ENCODE measurements at places on chromosomes 7 and 10.

GRCh38 chr10:114283091-114283490 is 44.0 kb downstream of the VWA2 start:
- DNase-seq: no peak

DNA sequence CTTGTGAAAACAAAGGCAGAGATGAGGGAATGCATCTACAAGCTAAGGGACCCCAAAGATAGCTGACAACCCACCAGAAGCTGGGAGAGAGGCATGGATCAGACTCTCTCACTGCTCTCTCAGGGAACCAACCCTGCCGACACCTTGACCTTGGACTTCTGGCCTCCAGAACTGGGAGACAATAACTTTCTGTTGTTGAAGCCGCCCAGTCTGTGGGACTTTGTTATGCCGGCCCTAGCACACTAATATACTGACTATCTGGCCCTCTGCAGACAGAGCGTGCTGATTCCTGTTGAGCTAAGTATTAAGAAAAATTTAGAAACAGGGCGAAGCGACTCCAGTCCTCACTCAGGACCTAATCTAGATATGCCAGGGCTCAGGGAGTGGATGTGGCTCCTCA is 144.3 kb upstream of the TCF7L2 start:
- DNase-seq: no peak

GRCh38 chr10:24685958-24686540 is 37.6 kb downstream of the ARHGAP21 start:
- no peak for DNase-seq

DNA sequence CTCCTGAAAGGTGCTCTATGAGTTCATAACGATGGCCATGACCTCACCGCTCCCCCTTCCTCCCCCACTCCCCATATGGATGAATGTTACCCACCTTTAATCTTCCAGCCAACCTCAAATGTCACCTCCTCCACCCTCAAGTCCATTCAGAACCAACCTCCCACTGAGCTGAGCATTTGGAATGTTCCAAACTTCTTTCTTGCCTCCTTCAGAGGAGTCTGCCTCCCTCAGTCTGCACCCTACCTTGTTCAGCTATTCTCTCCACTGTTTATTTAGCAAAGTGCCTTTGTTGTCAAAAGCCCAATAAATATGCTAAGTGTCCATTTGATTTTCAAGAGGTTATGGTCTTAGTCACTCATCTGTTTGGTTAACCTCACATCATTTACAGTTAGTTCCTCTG is 22.9 kb upstream of the MTPAP start:
- no peak for DNase-seq

- no peak for DNase-seq
Measured at GRCh38 chr10:129761197-129761972, 202.7 kb downstream of the EBF3 start.

DNA sequence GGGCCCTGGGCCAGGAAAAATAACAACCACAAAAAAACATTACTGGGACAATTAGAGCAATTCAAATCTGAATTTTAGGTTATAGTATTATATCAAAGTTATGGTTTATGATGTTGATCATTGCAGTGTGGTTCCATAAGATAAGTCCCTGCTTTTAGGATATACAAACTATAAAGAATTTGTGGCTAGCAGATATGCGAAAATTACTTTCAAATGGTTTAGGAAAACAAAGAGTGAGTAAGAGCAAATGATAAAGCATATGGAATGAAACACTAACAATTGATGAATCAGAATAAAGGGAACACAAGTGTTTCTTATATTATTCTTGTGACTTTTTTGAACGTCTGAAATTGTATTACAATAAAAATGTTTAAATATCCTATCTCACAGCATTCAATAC is 64.4 kb upstream of the HECTD2 start:
- no peak for DNase-seq

GRCh38 chr7:81648716-81649115 is 121.1 kb downstream of the HGF start:
- no peak for DNase-seq

DNA sequence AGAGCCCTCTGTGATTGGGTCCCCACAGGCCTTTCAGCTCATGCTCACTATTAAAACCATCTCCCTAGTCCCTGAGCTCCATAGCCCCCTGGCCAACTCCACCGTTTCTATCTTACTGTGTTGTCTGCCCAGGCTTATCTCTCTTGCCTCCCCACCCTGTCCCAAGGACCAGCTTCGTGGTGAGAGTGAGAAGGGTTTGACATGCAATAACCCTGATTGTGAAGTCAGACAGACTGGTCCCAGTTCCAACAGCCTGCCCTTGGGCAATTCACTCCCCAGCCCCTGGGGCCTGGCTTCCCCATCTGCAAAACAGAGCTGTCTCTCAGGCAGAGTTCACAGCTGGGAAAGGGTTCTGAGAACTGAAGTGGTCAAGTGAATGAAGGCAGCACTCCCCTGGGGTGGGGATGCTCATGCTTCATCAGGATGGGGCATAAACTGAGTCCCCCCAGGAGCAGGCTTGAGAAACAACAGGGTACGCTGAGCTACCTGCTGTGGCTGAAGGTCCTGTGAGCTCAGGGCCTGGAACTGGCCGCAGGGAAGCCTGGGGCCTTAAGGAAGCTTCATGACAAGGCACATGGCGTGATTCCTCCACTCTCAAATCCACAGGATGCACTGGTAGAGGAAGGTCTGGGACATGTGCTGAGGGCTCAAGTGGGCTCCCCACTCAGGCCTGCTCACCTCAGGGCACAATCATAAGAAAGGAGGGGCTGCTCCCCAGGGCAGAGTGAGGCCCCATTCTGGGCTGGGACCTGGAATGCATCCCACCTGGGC is 1.8 kb upstream of the PPIF start:
- no peak for DNase-seq

GRCh38 chr10:115903207-115903606 is 369.8 kb downstream of the GFRA1 start:
- DNase-seq: no peak

DNA sequence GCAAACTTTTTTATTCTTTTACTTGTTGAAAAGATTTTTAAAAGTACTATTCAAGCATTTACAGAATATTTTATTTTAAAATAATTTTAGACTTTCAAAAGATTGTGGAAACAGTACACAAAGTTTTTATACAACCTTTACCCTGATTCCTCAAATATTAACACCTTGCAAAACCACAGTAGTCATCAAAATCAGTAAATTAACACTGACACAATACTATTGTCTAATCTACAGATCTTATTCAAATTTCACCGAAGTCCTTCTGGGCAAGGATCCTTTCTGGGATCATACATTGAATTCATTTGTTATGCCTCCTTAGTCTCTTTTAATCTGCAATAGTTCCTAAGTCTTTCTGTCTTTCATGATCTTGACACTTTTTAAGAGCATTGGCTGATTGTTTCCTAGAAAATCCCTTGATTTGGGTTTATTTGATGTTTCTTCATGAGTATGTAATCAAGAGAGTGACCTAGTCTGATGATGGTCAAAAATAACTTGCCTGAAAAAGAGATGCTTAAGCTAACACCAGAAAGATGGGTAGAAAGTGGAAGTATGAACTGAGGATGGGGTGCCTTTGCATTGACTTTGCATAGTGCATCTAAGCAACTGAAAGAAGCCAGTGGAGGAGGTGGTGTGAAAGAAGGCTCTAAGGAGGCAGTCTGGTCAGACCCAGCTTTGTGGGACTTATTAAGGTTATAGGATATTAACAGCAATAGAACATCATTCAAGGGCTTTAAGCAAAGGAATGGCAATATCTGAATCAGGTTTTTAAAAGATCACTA is 9.7 kb downstream of the STAMBPL1 start:
- no peak for DNase-seq

All from stimulated activated CD4-positive, alpha-beta T cell treated with anti-CD3 and anti-CD28 coated beads, Interleukin-4, amount 100 ng/mL, for 24 hours (primary cell).